GM12865 (cell line): ENCODE measurements at places on chromosomes 3 and 15.
A peak's percentile ranks its signal among the peaks of the same experiment; 100 is the strongest.

GRCh38 chr15:39623529-39623931 is 42.7 kb downstream of the THBS1 start:
- peak; percentile 95 for DNase-seq

DNA sequence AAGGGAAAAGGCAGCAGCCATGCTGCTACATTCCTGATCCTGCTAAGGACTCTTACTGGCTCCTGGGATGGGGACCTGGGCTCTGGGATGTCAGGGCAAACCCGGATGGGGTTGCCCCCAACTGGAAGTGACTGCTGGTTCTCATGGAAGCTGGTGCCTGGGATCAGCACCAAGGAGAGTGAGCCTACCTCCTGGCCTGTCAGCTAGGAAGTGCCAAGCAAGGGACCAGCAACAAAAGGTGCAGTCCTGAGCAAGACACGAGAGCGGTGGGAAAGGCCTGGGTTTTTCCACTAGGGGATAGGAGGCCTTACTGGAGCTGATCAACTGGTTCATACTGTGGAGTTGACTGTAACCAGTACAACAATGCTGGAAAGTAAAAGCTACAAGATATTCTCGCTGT is 47.9 kb upstream of the SYNM start:
- DNase-seq: peak; percentile 47

DNA sequence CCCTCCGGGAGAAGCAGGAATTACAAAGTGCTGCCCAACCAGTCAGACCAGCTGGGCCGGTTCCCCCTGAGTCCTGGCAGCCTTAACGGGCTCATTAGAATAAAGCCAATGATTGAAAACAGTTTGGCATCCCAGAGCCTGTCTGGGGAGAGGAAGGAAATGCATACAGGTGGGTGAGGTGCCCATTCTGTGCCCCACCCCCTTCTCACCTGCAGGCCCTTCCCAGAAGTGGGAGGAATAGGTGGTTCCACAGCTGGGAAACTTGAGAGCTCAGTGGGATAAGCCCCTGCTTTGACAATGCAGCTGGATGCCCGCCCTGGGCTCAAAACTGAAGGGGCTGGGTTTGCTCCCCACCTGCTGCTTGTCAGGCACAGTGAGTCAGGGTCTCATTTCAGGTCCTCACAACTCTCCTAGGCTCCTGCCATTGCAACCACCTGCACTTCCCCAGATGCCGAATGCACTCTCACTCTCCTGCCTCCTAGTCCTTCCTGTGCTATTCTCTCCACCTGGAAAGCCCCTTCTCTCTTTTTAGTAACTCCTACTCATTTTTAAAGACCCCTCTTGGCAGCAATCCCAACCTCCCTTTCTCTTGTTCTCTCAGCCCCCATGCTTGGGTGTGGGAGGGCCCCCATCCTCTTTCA is 5.5 kb upstream of the BUB1B start:
- DNase-seq: peak; percentile 43

GRCh38 chr3:105274958-105275357 is 91.8 kb upstream of the ALCAM start:
- no peak for DNase-seq

DNA sequence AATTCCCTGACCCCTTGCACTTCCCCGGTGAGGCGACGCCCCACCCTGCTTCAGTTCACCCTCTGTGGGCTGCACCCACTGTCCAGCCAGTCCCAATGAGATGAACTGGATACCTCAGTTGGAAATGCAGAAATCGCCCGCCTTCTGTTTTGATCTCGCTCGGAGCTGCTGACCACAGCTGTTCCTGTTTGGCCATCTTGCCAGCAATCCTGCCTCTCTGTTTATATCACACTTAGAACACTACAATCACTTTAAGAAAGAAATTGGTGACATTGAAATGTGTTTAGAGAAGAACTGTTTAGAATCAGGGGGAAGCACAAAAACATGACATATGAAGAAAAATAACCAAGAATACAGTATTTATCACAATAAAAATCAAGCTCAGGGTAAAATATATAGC is 127.5 kb upstream of the SUCLG2 start:
- no peak for DNase-seq

DNA sequence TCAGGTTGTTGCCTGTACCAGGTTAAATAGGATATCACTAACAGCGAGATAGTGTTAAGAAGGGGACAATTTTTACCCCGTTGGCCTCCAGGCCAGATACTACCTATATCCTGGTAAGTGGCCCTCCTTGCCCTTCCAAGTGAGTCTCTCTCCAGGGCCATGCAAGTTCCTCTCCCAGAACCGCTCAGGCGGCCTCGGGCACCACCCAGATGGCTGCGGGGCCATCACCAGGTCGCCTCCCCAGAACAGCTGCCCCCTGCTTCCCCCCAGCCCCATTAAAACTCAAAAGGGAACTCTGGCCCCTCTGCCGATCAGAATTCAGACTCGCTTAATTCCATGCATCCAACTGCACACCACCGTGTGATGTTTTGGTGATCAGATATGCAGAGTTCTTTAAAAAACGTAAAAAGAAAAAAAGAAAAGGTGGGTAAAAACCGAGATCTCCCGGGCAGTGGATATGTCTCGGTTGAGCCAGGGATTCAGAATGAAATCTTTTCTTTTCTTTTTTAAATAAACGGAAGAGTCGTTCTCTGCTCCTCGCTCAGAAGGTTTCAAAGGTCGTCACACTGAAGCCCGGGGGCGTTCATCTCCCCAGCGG is 1.9 kb upstream of the TRIM71 start:
- no peak for DNase-seq

DNA sequence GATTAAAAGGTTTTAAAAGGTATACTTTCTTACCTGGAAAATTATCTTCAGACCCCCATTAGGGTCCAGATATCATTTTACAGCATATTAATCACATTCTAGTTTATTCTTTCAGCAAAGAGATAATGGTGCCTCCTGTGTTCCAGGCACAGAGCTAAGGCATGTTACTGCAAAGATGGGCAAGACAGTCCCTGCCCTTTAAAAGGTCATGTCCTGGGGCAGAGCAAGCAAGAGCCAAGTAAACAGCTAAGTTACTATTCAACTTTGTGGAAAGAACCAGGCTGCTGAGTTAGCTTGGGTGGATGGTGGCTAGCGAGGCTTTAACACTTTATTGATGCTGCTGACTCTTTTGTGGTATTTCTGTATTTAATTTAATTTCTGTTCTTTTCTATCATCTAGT is 75.0 kb downstream of the LRRC28 start:
- no peak for DNase-seq

DNA sequence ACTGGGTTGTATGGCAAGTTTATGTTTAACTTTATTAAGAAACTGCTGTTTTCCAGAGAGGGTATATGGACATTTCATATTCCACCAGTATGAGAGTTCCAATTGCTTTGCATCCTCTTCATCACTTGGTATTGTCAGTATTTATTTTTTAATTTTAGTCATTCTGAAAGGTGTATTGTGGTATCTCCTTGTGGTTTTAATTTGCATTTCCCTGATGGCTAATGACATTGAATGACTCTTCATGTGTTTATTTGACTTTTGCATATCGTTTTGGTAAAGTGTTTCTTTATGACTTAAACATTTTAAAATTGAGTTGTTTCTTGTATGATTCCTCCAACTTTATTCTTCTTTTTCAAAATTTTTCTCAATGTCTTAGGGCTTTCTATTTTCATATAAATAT is 44.4 kb downstream of the IL1RAP start:
- DNase-seq: no peak

DNA sequence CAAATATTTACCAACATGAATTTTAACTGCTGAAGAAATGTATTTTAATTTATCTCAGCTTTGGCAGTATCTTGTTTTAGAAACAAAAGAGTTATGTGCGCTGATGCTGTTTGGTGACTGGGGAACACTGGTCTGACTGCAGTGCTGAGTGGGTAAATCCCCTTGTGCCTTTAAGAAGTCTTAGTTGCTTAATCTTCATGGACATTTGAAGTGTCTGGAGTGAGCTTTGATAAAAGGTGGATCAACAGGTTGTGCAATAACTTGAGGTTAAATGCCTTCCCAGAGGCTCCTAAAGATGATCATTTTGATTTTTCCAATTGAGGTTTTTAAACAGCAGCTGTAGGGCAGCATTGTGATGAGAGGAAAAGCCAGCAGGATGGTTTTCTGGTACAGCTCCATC is 68.7 kb downstream of the TP63 start:
- DNase-seq: no peak

DNA sequence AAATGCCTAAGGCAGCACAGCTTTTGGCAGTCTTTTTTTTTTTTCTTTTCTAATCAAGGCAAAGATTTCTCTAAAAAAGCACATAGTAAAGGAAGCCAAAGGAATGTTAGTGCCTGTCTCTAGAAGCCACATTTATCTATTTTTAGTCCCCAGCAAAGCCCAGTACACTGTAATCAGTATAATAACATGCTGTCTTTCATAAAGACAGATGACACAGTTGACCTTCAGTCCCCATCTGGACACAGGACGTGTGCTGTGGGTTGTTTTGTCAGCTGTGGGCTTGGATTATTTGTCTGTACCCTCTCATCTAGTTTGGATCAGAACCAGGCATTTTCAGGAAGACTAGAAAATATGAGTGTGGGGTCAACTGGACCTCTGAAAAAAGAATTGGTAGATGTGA is 110.4 kb upstream of the CTNNB1 start:
- DNase-seq: no peak

- DNase-seq: no peak
Measured at GRCh38 chr15:96181873-96182301, 148.6 kb upstream of the NR2F2 start.

- DNase-seq: no peak
Measured at GRCh38 chr3:160126761-160127160, 98.5 kb upstream of the C3orf80 start.

DNA sequence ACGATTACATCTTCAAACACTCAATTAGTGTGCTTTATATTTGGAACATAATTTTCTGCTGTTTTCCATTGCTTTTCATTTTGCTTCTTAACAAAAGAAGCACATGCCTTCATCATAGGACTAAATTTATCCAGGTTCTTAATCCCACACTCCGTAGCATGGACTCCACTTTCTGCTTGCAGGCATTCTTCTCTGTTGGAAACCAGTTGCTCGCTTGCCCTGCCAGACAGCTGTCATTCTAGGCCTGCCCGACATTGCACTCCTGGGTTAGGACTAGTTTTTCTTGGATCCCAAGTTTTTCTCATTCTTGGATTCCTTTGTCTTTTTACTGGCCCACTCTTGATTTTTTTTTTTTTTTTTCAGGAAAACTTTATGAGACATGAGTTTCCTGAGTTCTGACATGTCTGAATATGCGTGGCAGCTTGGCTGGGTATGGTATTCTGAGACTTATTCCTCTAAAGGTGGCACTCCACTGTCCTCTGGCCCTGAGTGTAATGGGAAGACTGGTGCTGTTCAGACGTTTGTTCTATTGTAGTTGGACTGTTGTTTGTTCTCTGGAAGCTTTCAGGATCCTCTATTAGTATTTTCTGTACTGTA is 6.3 kb upstream of the ATP1B3 start:
- no peak for DNase-seq

DNA sequence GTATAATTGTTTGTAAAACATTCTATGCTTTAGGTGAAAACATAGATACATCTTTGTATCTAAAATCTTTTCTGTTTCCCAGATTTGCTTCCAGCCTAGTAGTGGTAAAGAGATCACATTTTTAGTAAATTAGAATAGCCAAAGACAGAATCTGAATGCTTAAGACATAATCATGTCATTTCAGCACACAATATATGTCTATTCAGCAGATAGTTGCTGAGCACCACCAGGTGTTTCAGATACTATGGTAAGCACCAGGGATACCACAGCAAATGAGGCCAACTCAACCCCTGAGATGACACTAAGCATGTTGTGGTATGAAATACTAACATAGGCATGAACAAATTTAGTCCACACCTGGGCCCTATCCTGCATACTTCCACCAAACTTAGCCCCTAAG is 195.2 kb upstream of the SOX14 start:
- no peak for DNase-seq

DNA sequence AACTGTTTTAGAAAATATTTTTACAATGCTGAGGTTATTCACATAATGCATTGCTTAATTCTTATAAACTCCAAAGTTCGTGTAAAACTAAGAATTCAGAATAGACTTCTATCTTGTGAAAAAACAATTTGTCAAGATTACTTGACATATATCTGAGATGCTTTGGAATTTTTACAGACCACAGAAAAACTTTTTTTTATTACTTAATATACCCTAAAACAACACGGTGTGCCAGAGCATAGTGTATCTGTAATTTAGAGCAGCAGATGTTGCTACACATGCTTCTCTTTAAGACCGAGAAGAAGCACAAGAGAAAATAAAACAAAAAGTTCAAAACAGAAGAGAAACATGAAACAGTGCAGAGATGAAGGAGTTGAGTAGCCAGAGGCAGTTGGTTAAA is 26.4 kb downstream of the ASB7 start:
- no peak for DNase-seq

DNA sequence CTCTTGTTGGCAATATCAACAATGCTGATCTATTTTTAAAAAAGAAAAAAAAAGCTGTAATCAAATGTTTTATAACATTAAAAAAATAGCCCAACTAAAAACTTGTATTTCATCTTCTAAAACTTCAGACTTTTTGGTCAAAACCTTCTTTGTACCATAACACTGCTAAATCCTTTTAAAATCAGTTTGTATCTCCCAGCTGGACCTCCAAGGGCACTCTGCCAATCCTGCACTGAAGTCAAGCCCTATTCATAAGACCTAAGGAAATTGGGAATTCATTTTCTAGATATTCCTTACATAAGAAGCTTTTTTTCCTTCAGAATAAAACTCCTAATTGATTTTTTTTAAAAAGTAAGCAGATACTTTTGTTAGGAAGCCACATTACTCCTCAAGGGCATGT is 38.2 kb upstream of the HCLS1 start:
- DNase-seq: no peak

DNA sequence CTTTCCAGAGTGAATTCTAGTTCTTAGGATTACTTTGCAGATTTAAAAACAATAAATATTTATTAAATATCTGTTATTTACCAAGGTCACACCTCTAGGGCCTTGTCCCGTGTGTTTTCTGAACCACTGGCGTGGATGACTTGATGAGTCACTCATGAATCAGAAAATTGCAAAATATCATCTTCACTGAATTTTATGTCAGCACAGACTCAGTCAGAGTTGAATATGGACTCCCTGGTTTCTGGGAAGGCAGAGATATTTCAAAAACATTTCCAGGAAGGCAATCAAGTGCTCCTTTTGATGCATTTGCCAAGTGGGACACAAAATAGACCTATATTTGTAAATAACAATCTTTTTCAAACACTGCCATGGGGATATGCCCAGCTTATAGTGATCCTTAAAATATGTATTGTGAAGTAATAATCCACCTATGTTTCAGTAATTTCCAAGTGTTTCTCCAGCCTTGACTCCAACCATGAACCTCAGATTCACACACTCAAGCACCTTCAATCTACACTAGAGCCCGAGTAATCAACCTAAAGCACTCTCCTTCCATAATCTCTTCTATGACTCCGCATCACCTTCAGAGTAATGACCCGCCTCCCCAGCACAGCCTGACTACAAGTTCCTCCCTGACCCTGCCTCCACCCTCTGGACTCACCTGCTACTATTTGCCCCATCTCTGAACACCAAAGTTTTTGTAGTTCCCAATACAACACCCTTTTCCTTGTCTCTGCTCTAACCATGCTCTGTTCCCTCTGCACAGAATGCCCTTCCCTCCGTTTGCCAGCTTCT is 24.3 kb downstream of the DPH3 start:
- DNase-seq: no peak

GRCh38 chr15:53982876-53983275 is 4.6 kb downstream of the UNC13C start:
- no peak for DNase-seq
